ENCODE measurements at places on chromosomes 1 and 21.

DNA sequence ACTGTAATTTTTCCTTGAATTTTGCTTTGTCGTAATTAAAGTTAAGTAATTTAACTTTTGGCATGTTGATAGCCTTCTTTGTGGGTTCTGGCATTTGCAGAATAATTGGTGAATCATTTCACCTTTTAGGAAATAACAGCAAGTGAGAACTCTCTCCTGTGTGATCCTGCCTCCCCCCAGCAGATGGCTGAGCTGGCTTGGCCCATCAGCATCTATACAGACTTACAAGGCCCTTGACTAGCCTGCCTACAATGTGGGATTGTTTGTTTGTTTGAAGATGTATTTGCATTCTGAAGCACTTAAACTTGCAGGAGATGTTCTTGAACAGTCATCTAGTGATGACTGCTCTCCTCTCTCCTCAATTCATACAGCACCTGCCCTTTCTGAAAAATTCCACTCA lies 55.9 kb downstream of the MACO1 start:
- peak; percentile 41 for DNase-seq

DNA sequence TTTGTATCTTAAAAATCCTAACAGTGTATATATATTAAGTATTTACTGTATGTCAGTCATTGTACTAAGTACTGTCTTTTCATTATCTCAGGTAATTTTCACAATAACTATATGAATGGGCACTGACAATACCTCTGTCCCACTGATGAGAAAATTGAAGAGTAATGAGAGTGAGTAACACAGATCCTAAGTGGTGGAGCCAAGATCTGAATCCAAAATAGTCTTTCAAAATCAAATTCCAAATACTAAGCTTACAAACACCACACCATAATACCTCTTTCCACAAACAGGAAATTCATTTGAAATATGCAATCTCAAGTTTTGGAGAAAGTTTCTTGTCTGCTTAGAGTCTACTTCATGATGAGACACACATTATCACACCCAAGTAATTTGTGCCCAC lies 105.9 kb upstream of the EDEM3 start:
- no peak for DNase-seq

- DNase-seq = no peak
Measured at GRCh38 chr1:245493029-245493428, 338.2 kb downstream of the KIF26B start.

DNA sequence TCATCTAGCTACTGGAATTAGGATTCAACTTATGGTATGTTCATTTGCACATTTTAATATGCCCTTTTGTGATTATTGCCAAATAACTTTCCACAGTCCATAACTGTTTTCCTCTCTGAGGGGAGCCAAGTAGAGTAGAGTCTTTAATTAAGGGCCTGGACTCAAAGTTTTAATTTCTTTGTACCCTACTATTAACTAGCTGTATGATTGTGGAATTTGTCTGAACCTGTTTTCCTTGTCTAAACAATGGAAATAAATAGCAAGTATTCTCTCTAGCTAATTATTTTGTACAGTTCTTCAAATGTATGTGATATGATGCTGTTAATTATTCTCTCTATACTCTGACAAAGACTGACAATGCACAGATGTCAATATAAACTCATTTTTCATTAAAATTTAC lies 24.0 kb upstream of the SLC30A10 start:
- no peak for DNase-seq

- DNase-seq = no peak
Measured at GRCh38 chr1:32761253-32761877, 55.8 kb downstream of the YARS1 start.

GRCh38 chr1:37477198-37477931 lies 3.0 kb downstream of the ZC3H12A start:
- DNase-seq = no peak

- DNase-seq = no peak
Measured at GRCh38 chr1:207495801-207496792, at the start of gene CR1. TSS of gene CR1 (plus strand) at chr1:207496157. CDS start at chr1:207496268, 111 bp downstream.

DNA sequence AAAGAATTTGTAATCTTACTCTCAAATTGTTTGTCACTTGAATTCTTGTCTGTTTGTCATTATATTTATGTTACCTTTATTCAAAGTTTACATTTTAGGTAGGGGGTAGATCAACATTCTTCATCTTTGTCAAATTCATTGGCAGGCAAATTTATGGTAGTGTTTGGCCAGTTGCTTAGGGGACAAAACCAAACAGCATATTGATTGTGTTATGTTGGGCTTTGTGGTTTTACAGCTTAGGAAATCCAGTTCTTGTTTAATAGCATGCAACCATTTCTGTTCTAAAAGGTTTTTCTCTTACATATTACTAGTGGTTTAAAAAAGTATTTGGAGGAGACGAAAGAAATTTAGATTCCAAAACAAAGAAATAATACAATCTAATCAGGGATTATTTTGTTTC lies 91.4 kb downstream of the HMCN1 start:
- DNase-seq = no peak

DNA sequence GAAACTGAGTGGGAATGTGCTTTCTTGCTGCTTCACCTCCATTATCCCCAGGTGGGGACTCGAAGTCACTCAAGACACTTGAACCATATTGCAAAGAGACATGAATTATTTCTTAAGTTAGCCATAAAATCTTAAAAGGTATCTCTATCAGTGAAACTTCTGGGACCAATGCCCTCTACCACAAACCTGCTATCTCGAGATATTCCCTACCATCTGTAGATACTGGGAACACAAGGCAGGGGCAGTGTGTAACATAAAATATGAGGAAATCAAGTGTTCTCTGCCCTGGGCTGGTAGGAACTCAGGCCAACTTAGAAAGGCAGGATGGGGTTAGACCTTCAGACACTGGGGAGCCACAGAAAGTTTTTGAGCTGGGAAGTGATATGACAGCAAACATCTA lies 1.3 kb upstream of the CD58 start:
- DNase-seq = no peak

GRCh38 chr1:206556750-206557635 lies 49.7 kb downstream of the RASSF5 start:
- DNase-seq = peak; percentile 93

DNA sequence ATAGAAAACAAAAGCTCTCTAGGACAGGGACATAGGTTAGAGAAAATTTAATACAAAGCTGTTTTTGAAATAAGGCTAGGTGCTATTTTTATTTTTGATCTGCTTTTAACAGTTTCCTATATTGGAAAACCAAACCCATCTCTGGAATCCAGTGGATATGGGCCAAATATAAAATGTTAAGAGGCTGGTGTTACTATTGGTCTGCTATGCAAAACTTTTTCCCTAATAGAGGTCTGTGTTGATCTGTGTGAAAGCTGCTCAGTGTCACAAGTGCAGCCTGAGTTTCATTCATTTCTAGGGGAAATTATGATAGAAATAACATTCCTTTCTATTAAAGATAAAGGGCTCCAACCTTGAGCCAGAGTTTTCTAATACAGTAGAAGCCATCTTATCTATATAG lies 116.4 kb downstream of the OLFML2B start:
- no peak for DNase-seq

GRCh38 chr1:190119683-190120082 lies 358.0 kb downstream of the BRINP3 start:
- no peak for DNase-seq

DNA sequence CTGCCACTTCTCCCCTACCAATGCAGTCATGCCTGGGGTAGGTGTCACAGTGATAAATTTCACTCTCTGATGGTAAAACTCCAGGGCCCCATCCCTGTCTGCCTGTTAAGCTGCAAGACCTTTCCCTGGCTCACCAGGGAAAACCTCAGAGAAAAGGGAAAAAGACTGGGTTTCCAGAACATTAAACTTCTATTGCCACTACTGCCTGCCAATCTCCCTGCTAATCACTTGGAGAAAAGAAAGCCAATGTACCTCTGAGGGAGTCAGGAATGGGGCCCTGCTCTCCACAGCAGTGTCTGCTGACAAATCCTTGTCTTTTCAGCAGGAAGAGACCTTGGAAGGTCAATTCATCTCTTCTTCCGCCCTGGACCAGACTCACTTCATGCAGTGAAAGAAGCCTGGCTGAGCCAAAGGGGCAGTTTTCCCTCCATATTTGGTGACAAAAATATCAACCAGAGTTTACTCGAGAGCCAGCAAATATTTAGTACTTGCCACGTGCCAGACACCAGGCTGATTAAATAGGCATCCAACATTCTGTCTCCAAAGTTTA lies 49.1 kb upstream of the CTTNBP2NL start:
- no peak for DNase-seq

GRCh38 chr1:33321178-33321577 lies 280 bp upstream of the A3GALT2 start:
- DNase-seq = no peak

- DNase-seq = no peak
Measured at GRCh38 chr1:201850053-201850397, 21.1 kb downstream of the IPO9 start.

GRCh38 chr1:155680531-155680930 lies 8.0 kb downstream of the YY1AP1 start:
- no peak for DNase-seq

GRCh38 chr1:48341221-48341620 lies 118.7 kb downstream of the SLC5A9 start:
- no peak for DNase-seq

DNA sequence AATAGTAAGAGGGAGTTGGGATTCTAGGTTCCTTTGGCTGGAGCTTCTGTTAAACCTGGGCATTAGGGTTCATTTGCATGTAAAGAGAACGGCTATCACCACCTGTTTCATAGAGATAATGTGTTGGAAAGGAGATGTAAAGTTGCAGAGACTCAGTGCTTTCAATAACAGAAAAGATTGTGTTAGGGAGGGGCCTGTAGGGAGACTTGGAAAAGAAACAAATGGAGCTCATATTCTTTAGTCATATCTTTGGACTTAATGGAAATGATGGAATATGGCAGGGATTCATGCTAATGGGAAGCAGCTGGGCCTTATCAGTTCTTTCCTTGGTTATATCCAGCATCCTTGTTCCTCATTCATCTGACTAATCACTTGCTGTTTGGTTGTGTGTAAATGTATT lies 144.9 kb downstream of the CD247 start:
- DNase-seq = no peak

DNA sequence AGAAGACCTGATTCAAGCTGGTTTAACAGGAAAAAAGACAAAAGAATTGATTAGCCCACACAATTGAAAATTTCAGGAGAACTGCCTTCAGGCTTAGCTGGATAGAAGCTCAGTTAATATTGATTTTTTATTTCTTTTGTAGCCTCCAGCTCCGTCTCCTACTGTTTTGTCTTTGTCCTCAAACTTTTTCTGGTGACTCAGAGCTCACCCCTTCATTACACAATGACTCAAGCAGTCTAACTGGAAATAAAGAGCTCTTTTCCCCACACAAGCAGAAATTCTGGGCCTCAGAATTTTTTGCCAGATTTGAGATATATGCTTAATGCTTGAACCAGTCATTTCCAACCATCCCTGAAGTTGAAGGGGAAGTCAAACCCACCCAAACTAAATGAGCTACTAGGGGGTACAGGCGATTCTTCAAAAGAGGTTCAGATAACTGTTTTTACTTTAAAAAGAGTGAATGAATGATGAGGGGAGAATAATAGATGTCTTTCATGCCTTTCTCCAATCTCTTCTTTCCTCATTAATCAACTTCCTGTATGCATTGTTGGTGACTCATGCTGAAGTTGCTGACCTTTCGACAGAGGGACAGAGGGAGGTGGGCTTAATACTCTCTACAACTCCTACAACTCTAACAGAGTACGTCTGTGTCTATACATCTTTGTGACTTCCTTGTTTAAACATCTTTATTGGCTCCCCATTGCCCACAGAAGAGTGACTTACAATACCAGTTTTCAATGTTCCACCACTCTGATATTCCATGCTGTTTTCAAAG lies 6.2 kb upstream of the ACP6 start:
- no peak for DNase-seq

DNA sequence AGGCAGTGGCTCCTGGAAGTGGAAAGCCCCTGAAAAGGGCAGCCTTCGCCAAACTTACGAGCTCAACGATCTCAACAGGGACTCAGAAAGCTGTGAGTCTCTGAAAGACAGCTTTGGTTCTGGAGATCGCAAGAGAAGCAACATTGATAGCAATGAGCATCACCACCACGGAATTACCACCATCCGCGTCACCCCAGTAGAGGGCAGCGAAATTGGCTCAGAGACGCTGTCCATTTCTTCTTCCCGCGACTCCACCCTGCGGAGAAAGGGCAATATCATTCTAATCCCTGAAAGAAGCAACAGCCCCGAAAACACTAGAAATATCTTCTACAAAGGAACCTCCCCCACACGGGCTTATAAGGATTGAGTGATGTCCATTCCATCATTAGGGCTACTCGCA lies 42.4 kb downstream of the PLPPR4 start:
- no peak for DNase-seq

- no peak for DNase-seq
Measured at GRCh38 chr1:27713139-27713725, 12.5 kb upstream of the FAM76A start.

- no peak for DNase-seq
Measured at GRCh38 chr1:38246955-38247952, 200.7 kb upstream of the POU3F1 start.

- DNase-seq = no peak
Measured at GRCh38 chr1:218369688-218370511, 24.8 kb downstream of the TGFB2 start.

DNA sequence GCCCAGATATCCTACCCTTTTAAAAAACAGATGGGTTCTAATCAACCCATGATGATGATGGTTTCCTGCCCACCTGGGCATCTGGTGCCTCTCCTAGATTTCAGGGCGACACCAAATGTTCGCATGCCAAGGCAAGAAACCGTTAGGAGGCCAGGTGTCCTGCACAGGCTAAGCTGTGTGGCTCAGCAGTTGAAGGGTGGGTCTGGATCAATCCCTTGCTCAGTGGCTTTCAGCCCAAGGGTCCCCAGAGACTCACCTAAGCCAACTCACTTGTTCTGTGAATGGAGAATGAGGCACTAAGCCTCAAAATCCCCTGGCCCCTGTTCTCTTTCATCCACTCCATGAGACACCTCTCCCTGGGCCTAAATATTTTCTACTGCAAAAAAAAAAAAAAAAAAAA lies 169.1 kb upstream of the EDN2 start:
- peak; percentile 47 for DNase-seq

- DNase-seq = no peak
Measured at GRCh38 chr1:82258887-82259286, 458.2 kb downstream of the ADGRL2 start.

DNA sequence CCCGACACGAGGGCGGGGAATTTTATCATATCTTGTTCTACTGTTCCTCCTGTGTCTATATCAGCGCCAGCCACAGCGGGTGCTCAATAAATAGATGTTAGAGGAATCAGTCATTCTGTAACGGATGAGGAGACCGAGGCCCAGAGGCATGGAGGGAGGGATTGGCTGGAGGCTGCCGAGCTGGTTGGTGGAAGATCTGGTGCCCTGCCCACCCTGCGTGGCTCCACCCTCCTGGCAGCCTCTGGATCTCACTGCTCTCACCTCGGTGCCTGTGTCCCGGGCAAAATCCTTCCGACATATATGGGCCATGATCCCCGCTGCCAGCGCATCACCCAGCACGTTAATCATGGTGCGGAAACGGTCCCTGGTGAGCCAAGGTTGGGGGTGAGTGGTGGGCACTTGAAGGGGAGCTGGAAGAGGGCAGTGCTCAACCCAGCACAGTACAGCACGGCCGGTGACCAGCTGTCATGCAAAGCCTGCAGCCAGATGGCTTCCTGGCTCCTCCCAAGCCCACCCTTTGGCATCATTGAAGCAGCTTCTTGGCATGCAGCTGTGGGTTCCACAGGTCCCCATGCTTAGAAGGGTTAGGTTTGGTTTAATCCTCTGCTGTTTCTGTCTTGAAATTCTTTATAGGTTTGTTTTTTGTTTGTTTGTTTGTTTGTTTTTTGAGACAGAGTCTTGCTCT lies 26.7 kb downstream of the PODN start:
- peak; percentile 75 for DNase-seq

- no peak for DNase-seq
Measured at GRCh38 chr1:154635171-154635570, 27.2 kb upstream of the ADAR start.

- DNase-seq = no peak
Measured at GRCh38 chr1:234040446-234041317, 136.2 kb downstream of the SLC35F3 start.
